Dermis blood vessel endothelial cell (primary cell): ENCODE measurements at places on chromosomes 7 and 10. TPM values are rescaled to one million over a fixed set of nuclear protein-coding genes. Genes with fewer than 3 reads are reported as not detected.

- peak; percentile 57 for DNase-seq
Observed at GRCh38 chr10:103983367-103983911, 16.5 kb downstream of the SLK start.

NYAP1 gene
- total RNA-seq: 4.3 and 5.4 TPM in 2 replicates

GRCh38 chr10:46092524-46093081, 46.5 kb upstream of the MSMB start:
- DNase-seq: no peak

GRCh38 chr10:87703771-87704170, 44.1 kb downstream of the PAPSS2 start:
- DNase-seq: no peak

FEZF1 gene
- not detected in 2 replicates for total RNA-seq

GRCh38 chr7:7110706-7111105, 71.6 kb upstream of the C1GALT1 start:
- no peak for DNase-seq

ZNF398 gene
- total RNA-seq: 8.7 and 8.8 TPM in 2 replicates

KCNMA1 gene
- under 0.01 and 0.05 TPM in 2 replicates for total RNA-seq

DNA sequence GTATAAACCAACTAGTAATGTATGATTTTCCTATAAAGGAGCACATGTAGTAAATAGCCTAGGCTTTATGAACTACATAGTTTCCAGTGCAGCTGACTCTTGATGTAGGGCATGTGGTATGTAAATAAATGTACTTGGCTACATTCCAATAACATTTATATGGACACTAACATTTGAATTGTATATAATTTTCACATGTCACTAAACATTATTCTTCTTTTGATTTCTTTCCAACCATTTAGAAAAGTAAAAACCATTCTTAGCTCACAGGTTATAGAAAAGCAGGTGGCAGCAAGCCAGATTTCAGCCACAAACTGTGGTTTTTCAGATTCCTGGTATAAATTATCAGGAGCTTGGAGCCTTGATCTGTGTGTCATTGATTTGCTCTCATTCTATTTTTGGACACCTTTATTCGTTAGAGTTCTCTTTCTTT, 1182.0 kb downstream of the CNTNAP2 start:
- no peak for DNase-seq

- DNase-seq: no peak
Observed at GRCh38 chr10:74292871-74293427, 141.9 kb downstream of the ADK start.

DNA sequence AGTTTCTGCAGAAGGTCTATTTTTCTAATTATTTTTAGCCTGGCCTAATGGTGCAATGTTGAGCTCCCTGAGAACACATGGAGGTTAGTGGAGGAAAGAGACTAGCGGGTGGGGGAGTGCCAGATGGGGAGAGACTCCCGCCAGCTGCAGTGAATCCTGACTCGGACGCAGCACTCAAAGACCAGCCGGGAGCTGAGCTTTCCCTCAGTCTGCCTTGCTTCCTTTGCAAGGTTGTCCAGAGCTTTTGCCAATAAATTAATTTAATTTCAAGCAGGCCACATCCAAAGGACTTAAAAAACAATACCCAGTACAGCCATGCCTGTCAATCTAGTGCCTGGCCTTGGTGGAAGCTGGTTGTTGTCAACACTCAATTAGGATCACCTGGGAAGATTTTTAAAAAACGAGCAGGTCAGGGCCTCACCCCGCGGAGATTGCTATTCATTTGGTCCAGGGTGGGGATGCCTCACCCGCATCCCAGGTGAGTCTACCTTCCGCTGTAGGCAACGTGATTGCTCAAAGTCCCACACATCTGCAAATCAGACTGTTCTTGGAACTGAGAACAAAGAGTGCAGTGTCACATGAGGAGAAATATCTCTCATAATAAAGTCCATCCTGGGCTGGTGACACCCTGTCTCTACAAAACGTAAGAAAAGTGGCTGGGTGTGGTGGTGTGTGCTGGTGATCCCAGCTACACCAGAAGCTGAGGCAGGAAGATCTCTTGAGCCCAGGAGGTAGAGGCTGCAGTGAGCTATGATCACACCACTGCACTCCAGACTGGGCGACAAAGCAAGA, 4.0 kb downstream of the CLRN3 start:
- no peak for DNase-seq

C10orf105 gene
- under 0.01 and 0.05 TPM in 2 replicates for total RNA-seq

GRCh38 chr7:49483142-49483541, 290.3 kb upstream of the VWC2 start:
- DNase-seq: no peak

SAMD9L gene
- 23.5 and 27.7 TPM in 2 replicates for total RNA-seq

ZPBP gene
- total RNA-seq: not detected in 2 replicates

CPXM2 gene
- total RNA-seq: 0.51 and 1.0 TPM in 2 replicates

- no peak for DNase-seq
Observed at GRCh38 chr7:3732395-3733005, 431.4 kb downstream of the SDK1 start.

GRCh38 chr10:1284076-1284475, 227.9 kb downstream of the WDR37 start:
- DNase-seq: no peak

DNA sequence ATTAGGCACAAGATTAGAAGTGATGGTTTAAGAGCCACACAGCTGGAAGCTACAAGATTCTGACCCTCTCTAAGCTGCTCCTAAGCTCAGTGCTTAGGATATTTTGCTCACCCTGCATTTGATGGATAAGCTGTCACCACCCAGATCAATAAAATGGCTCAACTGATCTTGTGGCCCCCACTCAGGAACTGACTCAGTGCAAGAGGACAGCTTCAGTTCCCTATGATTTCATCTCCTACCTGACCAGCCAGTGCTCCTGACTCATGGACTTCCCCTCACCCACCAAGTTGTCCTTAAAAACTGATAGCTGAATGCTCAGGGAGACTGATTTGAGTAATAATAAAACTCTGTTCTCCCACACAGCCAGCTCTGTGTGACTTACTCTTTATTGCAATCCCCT, 833.8 kb downstream of the GRID1 start:
- DNase-seq: no peak

GRCh38 chr7:142612237-142612881, 136.9 kb upstream of the PRSS1 start:
- peak; percentile 26 for DNase-seq

DNA sequence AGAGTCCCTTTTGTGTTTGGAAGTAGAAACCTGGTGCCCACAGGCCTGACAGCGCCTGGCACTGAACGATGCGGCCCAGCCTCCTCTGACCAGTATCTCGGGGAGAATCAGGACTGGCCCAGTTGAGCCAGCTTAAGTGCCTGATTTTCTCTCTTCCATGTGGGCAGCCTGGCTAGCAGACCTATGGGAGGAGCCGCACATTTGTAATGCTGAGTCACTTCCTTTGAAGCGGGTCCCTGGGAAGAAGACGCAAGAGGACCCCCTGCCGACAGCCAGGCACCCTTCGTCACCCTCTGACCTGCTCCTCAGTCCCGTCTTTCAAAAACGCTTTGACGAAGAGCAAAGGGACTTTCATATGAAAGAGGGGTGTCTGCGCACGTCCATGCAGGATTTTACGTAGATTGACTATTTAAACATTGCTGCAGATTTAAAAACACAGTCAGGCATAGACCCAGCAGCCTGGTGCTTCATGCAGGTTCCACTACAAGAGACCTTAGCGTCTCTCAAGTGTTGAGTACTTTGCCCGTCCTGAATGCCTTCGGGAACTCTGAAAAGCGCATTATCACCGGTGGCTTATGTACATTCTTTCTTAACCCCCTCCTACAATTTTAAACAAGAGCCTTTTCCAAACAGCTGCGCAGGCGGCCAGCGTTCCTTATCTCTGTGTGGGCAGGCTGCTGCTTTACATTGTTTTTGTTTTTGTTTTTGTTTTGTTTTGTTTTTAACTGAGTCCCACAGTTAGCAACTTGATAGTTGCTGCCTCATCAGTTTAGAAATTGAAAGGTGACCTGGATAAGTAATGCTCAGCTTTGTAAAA, 36.5 kb upstream of the AP5Z1 start:
- peak; percentile 88 for DNase-seq

DNA sequence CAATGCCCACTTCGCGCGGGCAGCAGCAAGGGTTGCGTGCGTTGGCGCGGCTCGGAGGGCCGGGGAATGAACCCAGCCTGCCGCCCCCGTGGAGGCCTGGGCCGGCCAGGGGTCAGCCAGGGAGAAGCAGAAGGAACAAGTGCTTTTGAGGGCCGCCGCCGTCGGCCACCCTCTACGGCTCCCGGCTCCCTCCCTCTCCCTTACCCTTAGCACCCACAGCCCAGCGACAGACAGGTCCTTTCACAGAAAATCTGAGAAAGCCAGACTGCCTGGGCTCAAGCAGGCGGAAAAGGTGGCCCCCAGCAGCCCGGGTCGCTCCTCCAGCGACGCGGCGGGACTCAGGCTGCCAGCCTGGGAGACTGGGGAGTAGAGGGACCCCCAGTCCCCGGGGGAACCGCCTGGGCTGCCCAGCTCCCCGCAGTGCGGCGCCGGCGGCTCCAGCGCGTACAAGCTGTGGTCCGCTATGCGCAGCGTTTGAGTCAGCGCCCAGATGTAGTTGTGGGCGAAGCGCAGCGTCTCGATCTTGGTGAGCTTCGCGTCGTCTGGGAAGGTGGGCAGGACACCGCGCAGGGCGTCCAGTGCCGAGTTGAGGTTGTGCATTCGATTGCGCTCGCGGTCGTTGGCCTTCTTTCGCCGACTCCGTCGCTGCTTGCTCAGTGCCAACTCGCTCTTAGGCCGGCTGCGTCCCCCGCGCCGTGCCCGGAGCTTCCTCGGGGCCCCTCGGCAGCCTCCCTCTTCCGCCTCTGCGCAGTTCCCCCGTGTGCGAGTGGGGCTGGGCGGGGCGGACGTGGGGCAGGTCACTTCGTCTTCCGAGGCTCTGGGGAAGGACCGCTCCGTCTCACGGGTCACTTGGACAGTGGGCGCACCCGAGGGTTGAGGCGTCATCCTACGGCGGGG, 815 bp downstream of the NEUROG3 start:
- DNase-seq: no peak

DNA sequence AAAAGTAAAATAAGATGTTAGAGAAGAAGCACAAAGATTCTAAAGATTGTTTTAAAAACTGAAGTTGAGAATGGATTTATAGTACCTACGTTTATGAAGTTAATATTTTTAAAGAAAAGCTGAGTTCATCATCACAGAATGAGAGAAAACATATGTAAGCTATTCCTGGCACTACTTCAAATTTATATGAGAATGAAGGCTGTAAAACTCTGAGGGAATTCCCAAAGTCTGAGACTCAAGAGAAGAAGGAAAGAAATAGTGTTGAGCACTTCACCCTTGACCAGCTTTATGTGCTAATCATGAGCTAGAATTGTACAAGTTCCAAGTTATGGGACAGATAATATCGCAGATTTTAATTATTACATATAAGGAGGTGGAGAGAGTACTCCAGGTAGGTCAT, 323.7 kb upstream of the GNAI1 start:
- DNase-seq: no peak

GRCh38 chr10:112536663-112537062, 89.6 kb downstream of the VTI1A start:
- peak; percentile 13 for DNase-seq

GRCh38 chr7:116800594-116800993, 61.8 kb upstream of the CAPZA2 start:
- DNase-seq: no peak

DNA sequence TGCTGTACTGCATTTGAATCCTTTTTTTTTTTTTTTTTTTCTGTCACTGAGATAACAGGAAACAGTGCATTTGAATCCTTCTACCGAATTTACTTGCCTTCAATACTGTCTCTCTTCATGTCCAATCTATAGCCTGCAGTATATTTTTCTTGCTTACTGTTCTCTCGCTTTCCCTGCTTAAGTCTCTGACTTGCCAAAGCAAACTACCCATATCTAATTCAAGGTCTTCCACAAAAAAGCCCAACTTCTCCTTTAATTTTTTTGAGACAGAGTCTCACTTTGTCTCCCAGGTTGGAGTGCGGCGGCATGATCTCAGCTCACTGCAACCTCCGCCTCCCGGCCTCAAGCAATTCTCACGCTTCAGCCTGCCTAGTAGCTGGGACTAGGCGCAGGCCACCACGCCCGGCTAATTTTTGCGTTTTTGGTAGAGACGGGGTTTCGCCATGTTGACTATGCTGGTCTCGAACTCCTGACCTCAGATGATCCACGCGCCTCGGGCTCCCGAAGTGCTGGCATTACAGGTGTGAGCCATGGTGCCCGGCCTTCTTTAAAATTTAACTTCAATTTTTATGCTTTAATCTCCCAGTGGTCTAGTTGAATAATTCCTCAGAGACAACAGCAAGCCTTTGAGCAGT, 882 bp downstream of the PDCD11 start:
- DNase-seq: no peak

GRCh38 chr7:76358011-76358480, 745 bp downstream of the YWHAG start:
- DNase-seq: peak; percentile 53

DNA sequence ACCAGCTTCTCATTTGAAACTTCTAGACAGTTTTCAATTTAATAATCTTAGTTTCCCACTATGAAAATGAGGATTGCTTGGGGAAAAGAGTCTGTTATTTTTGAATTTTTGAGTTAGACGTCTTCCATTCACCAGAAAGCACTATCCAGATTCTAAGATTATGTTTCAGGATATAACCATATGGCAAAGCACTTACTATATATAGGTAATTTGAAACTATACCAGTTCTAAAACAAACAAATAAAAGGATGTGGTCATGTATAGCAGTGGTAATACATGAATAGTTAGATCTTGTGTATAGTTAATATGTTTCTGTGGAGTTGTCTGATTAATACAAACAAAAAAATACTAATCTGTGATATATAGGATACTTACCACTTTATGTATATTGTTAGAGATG, 320.0 kb downstream of the EXOC4 start:
- DNase-seq: no peak

DNA sequence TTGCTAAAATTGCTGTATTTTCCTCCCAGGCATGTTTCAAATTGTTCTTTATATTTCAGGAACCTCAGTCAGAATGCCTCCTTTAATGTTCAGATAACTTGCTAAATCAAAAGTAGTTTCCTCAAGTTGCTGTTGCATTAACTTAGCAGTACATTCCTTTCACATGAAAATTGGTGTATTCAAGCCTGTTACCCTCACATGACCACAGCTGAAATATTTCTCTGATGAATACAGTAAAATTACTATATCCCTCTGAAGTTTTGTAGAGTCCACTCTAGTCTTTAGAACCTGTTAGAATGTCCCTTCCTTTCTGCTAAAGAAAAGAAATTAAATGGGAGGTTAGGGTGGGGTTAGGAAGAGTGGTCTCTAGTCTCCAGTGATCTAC, 24.5 kb upstream of the C1GALT1 start:
- no peak for DNase-seq

DNA sequence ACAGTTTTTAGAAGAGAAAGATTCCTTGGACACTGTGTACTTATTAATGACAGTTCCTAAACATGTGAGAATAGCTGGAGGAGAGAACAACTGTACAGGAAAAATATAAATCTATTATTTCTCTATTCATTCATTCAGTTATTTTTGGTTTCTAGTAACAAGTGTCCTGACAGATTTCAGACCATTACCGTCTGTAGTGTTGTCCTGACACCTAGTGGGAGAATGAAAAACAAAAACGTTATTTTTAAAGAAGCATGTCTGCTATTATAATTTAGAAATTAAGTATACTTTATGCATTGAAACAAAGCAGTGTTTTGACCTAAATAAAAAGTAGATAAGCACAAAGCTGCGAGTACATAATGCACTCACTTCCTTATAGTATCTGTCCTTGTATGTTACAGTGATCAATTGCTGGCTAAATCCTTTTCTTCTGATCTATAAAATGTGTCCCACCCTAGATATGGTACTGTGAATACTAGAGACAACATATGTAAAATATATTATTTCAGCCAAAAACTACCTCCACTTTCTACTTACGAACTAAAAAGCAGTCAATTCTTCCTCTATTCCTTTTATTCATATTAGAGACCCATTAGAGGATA, 575.6 kb downstream of the ARL4A start:
- DNase-seq: peak; percentile 70
